ENCODE measurements at places on chromosomes 4 and X. TPM values are rescaled to one million over a fixed set of nuclear protein-coding genes. Genes with fewer than 3 reads are reported as not detected.
A peak's percentile ranks its signal among the peaks of the same experiment; 100 is the strongest.

GRCh38 chr4:81471298-81471587, 464 bp downstream of the RASGEF1B start:
- DNase-seq = no peak

The IL2RG gene
- 33.1 TPM for total RNA-seq

- DNase-seq = no peak
These were observed 60.5 kb upstream of the IL15 start for GRCh38 chr4:141575884-141576283.

- no peak for DNase-seq
These were observed 9.9 kb downstream of the CPEB2 start for GRCh38 chr4:15012017-15012788.

- no peak for DNase-seq
These were observed 1064.0 kb upstream of the PCDH10 start for GRCh38 chr4:132085105-132085504.

- DNase-seq = no peak
These were observed 2.1 kb downstream of the PDS5A start for GRCh38 chr4:39975488-39976089.

DNA sequence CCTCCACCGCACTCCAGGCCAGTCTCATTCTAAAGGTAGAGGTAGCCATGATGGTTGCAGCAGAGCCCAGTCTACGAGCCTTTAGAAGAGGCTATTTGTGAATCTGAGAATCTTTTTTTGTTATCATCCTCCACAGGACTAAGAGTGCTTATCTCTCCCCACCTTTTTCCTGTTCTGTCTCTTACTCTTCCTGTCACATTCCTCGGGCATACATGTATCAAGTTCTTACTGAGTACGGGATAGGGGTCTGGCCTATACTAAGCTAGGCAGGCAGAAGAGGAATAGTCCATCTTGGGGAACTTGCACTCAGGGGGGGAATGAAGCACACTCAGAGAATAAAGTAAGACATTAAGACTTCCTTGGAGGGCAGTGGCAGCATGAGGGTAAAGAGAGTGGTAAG, 25.7 kb downstream of the LAS1L start:
- no peak for DNase-seq

The GLRA2 gene
- not detected for total RNA-seq

DNA sequence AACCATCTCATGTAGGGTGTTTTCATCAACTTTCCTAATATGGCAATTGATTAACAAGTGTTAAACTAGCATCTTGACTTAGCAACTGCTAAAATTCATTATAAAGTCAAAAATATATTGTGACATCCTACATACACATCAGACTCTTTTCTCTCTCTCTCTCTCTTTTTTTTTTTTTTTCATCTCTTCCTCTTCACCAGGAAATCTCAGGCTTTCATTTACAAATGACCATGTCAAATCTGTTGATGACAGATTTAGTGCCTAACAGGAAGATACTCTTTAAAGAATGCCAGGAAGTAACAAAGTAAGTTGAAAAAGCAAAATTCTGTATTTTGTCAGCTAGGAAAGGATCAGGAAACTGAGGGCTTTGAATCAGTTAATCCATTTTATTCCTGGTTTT, 365.5 kb downstream of the PCDH7 start:
- no peak for DNase-seq

DNA sequence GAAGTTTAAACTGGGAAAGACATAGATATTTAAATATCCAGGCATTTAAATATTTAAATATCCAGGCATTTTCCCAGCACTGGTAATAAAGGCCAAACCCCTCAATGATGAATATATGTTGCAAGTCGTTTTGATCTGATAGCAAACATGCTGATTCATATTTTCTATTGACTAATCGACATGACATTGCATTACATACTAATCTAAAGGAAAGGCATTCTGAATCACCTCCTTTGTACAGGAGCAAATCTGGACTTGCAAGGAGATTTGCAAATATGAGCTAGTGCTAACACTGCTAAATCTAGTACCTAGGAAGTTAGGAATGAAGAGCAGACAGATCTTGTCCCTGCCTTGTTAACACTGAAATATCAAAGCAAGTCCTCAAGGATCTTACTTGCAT, 207.3 kb downstream of the SLC7A11 start:
- DNase-seq = no peak

The ASIC5 gene
- total RNA-seq = not detected

- DNase-seq = no peak
These were observed 2.6 kb downstream of the DTHD1 start for GRCh38 chr4:36283912-36284465.

DNA sequence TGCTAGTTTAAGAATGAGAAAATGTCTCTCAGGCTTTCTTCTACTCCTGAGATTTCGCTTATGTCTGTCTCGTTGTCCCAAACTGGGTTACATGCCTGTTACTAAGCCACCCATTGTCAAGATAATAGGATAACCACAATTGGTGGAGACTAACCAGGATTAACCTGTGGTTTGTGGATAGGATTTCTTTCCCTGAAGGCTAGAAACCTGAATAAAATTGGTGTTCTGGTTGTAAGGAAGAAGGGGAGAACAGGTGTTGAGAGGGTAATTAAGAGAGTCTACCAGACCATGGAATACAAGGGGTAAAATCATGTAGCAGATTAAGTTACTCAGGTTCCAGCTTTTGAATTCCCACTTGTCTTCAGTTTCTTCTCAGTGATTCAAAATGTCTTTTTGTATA, 225.4 kb downstream of the CPE start:
- no peak for DNase-seq

DNA sequence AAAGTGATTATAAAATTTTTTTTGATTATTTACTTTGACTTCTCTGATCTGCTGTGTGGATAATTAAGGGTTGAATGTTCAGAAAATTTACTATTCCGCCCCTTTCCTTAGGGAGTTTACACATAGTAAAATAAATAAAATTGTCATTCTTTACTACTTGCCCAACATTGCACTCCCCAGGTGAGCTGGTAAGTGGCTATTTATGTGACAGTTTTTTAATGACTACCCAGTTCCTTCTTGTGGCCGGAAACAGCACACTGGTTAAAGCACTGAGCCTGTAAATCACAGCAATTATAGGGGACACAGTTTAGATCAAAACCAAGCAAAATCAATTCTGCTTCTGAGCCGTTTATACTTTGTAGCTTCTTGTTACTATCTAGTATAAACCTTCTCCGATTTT, 158.1 kb downstream of the FHIP1A start:
- no peak for DNase-seq

- DNase-seq = no peak
These were observed 38.7 kb downstream of the GAK start for GRCh38 chr4:893276-893994.

- no peak for DNase-seq
These were observed 10.3 kb downstream of the CYP4V2 start for GRCh38 chr4:186201535-186202230.

DNA sequence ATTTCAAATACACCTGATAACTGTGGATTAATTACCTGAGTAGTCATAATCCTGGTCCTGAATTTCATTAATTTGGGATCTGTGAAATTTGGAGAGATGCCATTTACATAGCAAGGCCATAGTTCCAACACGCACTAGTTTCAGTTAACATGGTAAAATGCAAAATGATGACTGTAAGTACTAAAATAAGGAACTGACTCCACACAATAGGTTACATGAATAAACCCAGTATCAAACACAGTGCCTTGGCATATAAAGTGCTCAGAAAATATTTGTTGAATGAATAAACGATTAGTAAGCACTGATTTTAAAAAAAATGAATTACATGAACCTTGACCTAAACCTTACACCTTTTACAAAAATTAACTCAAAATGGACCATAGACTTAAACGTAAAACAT, 9.0 kb downstream of the FBXO8 start:
- DNase-seq = no peak

DNA sequence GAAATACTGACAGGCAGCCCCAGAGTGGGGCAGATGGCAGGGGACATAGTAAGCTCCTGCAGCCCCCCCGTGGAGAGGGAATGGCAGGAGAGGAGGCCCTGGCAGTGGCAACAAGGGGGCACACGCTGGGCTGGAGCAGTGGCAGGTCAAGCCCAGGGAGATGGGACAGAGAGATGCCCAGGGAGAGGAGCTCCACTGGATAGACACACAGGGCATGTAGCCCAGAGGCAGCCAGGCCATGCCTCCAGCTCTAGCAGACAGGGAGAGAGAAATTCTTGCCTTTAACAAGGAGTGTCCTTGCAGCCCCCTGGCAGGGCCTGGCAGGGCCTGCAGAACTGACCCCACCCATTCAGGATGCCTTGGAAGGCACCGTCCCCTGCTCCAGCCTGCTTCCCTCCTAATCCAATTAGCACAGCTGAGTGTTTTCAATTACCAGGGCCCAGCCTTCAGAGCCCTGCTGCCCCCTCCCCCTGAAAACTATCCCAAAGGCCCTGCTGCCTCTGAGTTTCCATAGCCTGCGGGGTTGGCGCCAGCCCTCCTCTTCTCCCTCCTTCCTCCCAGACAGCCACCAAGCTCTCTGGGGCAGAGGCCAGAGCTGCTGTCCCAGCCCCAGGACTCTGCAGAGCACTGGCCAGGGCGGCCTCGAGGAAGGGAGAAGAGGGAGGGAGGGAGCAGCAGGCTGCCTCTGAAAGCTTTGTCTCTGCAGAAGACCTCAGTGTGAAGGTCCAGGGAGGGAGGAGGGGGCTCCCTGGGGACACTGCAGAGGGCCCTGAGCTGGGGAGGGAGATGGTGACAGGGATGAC, 12.5 kb downstream of the L1CAM start:
- DNase-seq = no peak

The SMIM10 gene
- 4.1 TPM for total RNA-seq

The PAK3 gene
- 1.4 TPM for total RNA-seq

DNA sequence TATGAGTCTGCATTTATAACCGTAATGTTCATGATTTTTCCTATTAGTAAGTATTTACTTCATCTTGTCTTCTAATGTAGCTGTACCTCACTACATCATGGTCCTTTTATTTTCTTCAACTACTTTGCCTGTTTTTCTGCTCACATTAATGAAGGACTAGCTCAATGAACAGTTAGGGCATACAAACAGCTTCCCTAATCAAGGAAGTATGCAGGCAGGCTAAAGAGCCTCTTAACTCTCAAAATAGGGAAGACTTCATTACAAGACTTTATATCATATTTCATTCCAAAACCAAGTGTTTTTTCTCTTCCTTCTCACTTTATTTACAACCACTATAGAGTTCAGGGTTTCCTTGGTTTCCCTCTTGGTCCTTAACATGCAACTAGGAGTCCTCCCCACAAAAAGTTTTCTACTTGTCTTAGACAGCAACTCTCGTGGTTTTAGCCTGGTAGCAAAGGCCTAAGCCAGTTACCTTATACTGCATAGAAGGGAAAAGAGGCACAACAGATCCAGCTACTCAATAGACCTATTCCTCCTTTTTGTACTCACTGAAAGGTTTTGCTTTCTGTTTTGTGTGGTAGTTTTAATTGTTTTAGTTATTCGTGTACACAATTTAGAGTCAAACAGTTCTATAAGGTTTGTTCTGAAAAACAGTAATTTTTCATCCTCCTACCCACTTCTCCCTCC, 40.8 kb downstream of the SMIM14 start:
- no peak for DNase-seq

The N4BP2 gene
- 10.0 TPM for total RNA-seq

- DNase-seq = no peak
These were observed 33.8 kb downstream of the DCTD start for GRCh38 chr4:182883351-182883750.

GRCh38 chr4:105797225-105797624, 88.6 kb downstream of the GSTCD start:
- no peak for DNase-seq

GRCh38 chr4:113828702-113829101, 67.2 kb upstream of the CAMK2D start:
- no peak for DNase-seq

- peak; percentile 44 for DNase-seq
These were observed 113.9 kb upstream of the VAMP7 start for GRCh38 chrX:155767051-155767875.

DNA sequence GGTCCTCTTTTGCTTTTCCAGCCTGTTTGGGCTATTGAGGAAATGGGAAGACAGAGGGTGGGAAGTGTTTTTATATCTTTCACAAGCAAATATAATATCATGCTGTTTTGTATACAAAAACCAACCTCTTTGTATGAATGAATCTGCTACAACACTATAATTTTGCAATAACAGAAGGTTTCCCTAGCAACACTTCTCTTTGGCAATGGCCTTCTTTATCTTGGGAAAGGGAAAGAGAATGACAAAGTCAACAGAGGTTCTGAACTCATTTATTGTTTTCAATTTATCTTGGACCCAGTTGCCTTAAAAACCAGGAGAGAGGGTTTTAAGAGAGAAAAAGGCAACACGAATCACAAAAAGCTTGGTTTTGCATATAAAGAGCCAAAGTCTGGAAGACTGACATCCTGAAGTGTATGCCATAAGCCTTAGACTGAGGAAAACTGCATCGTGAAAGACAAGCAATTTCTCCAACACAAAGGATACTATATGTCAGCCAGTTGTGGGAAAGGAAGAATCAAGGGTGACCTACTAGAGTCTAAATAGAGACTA, 121.8 kb upstream of the FAM241A start:
- DNase-seq = no peak

The BBS12 gene
- total RNA-seq = 3.9 TPM

DNA sequence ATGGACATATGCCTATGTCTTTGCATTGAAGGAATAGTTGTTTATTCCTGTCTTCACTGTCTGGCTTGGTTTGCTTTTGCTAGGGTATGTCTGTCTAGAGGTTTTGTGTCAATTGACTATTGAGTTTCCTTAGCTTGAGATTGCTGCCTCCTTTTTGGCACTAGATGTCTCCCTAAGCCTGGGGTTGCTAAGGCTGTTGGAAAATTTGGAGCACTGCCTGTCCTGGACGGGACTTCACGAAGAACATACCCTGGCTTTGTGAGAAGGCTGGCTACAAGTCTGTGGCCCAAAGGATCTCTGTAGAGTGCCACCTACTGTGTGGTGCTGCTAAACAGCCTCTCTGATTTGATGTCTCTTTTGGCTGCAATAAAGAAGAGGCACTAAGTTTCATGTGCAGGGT, 183.8 kb upstream of the NUDT10 start:
- no peak for DNase-seq

The XPNPEP2 gene
- 2.9 TPM for total RNA-seq

DNA sequence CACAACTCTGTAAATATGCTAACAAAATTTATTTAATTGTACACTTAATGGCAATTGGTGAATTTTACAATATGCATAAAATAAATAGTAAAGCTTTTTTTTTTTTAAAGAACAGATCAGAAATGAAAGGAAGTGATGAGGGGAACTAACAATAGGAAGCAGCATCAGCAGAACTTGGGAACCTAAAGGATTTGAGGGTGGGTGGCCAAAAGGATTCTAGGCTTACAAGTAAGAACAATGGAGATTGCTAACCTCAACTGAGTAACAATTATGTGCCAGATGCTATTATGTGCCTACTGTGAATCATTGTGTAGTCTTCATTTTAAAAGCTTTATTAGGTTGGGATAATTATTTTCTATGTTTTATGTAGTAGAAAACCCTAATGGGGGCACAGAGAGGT, 185.2 kb downstream of the LDB2 start:
- DNase-seq = no peak

GRCh38 chrX:109974906-109975655, 27.8 kb upstream of the TMEM164 start:
- no peak for DNase-seq

The PLXNA3 gene
- total RNA-seq = 49.0 TPM

The MXRA5 gene
- 7.0 TPM for total RNA-seq
